Left renal cortex interstitium (tissue), 4 donors: ENCODE measurements at places on chromosomes 7 and 10. TPM values are rescaled to one million over a fixed set of nuclear protein-coding genes. Genes with fewer than 3 reads are reported as not detected.

GRCh38 chr7:134391223-134391622 is 67.7 kb downstream of the AKR1B1 start:
- no peak for DNase-seq

GRCh38 chr10:65319493-65319892 is 1606.3 kb upstream of the LRRTM3 start:
- DNase-seq = no peak

GRCh38 chr7:31372231-31372959 is 31.9 kb upstream of the NEUROD6 start:
- no peak for DNase-seq

DNA sequence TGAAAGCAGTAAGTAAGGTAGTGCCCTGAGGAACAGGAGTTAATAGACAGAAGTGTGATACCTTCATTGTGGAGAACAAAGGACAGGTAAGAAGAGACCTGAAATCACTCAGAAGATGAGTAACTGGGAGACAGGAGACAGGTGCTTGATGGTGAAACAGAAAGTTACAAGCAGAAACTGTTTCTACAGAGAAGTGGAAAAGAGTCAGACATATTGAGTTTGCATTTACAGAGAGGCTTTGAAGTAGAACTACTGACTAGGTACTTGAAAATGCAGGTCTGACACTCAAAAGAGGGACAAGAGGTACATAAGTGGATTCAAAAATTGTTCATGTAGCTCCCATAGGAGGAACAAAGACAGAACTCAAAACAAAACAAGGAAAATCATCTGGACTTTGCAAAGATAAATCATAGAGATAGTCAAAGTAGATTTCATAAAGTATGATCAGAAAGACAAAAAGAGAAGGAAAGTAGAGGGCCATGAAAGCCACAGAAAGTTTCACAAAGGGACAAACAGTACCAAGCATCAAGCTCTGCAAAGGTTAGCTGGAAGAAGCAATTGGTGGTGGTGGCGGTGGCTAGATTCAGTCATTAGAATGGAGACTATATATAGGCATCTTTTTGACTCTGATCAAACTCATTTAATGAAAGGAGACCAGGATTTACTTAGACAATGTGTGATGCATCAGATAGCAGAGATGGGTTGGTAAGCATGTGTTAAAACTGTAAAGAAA is 198.4 kb downstream of the PCLO start:
- DNase-seq = no peak

The CPN1 gene
- polyA plus RNA-seq = 2.4 TPM

The CREM gene
- polyA plus RNA-seq = 49.2 TPM
